ENCODE measurements at places on chromosomes 1 and 21.

DNA sequence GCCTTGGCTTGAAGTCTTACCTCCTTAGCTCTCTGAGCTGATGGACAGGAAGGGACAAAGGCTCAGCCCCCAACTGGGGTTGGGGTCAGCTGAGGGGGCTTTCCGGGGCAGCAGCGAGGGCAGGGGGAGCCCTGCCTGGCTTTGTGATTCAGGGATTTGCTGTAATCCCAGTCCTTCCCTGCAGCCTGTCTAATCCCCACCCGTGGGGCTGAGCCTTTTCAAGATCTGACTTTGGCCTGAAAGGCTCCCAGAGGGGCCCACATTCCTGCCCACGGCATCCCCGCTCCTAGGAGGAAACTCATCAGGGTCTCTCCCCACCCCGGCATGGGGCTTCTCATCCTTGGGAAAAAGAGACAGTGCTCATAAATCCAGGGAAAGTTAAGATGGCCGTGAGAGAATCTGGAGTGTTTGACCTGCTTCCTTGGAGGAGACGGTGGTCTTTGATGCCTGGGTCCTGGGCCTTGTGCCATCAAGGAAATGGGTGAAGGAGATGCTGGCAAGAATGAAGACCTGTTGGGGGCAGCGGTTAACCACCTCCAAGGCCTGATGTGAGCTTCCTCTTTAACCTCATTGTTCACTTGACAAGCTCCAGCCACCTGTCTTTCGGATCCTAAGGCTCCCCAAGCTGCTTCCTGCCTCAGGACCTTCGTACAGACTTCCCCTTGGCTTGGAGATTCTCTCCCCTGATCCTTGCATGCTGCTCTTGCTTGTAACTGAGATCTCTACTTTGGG lies 83.1 kb upstream of the WNT4 start:
- no peak for DNase-seq

- DNase-seq: peak; percentile 55
Measured at GRCh38 chr1:35505911-35506798, 51.0 kb downstream of the KIAA0319L start.

DNA sequence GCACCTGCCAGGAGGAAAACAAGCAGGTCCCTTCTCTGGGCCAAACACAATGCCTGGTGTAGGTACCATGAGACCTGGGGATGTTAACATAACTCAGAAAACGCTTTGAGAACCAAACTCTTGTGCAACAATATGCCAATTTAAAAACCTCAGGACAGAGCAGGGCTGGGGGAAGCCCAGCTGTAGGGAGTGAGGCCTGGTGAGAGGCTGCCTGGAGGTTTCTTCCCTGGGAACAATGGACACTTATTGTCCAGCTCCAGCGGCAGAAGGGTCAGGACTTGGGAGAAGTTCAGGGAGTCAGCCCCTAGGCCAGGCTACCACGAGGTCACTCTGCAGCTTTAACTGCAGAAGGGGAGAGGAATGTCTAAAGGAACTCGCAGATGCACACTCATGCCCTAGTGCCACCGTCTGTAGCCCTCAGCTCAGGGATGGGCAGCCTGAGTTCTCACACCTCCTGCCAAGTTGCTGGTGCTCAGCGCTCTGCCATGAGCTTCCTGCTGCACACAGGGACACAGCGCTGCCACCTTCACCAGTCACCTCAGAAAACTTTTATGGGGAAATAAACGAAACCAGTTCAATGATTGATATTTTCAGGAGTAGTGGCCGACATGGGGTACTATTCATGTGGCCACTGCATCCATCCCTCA lies 8.5 kb downstream of the GPR157 start:
- no peak for DNase-seq

GRCh38 chr1:79787631-79788030 lies 781.1 kb upstream of the ADGRL4 start:
- DNase-seq: no peak

GRCh38 chr1:41641941-41642527 lies 157.6 kb upstream of the EDN2 start:
- DNase-seq: no peak

DNA sequence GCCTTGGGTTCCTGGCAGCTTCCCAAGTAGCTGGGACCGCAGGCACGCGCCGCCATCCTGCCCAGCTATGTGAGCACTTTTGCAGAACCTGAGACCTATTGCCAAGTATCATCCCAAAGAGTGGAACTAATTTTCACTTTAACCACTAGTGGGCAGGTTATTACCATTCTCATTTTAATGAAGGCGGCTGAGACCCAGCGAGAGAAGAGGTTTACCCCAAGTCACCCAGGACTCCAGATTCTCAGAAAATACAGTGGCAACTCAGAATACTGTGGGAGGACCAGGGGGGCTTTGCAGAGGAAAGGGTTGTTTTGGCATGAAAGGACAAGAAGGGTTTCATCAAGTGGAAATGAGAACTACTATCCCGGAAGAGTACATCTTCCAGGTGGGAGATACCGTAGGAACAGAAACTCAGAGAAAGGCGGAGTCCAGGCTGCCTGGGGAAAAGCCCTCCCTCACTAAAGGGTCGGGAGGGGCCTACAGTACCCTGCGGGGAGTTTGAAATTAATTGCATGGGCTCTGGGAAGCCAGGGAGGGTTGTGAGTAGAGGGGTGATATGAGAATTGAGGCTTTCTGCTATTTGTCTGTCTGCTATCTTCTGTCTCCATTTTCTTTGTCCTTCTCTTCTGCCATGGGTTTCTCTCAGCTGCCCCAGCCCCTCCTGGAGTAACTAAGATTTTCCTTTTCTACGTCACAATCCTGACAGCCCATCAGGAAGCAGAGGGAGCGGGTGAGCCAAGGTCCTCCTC lies 7.2 kb upstream of the SEMA4A start:
- peak; percentile 79 for DNase-seq

- no peak for DNase-seq
Measured at GRCh38 chr1:162772571-162773154, 17.8 kb upstream of the HSD17B7 start.

GRCh38 chr1:229819091-229819490 lies 193.0 kb downstream of the URB2 start:
- no peak for DNase-seq

DNA sequence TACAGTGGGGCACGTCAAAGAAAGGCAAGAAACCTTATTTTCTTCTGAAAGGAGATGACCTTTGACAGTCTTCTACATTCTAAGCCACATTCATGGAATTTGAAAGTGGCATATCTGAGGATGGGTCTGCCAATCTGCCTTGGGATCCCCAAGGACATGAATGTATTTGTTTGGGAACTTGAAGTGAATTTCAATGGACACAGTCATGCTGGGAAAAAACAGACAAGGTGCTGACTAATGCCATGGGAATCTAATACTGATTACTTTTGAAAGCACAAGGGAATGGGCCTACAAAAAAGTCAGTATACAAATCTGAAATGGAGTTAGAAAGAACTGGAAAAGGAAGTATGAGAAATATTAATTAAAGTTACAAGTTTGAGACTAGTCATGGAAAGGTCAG lies 128.8 kb downstream of the KCNJ6 start:
- no peak for DNase-seq

GRCh38 chr1:93615582-93616150 lies 66.0 kb downstream of the BCAR3 start:
- DNase-seq: peak; percentile 65

DNA sequence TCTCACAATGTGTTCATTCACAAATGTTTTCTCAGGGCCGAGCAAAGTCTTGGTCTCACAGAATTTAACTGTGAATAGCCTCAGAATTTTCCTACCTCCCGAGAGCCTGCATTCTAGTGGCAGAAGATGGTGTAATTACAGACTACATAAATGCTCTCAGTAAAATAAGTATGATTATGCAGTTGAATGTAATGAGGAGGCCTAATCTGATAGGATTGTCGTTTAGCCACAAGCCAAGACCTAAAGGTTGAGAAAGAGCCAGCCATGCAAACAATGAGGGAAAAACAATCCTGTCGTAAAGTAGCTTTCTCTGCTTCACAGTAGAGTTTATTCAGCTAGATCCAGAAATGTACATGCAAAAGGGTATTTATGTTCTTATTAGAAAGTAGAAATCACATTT lies 607.8 kb upstream of the B3GALT2 start:
- no peak for DNase-seq

DNA sequence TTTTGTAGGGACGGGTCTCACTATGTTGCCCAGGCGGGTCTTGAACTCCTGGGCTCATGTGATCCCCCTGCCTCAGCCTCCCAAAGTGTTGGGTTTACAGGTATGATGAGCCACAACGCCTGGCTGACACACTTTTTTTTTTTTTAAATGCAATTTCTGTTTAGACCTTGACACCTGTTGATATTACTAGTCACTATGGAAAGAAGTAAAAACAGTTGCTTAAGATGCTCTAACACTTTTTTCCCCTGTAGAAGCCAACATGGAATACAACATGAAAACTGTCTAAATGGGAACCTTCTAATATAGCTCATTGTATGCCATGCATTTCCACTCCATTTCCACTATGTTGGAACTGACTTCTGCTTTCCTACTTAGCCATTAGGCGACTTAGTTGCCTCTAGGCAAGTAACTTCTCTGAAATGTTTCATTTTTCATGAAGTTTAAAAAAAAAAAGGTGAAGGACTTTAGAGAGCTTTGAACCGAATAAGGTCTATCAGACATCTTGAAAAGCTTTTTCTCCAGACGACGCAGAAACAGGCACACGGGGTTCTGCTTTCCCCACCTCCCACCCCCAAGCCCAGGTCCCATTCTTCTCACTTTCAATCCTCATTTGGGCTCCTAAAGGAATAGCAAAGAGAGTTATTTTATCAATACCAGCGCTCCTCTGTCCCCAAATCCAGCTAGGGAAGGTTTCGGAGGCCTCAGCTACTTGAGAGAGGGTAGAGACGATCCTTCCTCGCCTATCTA lies 648 bp upstream of the DR1 start:
- no peak for DNase-seq

GRCh38 chr1:168138134-168138533 lies 1.4 kb upstream of the GPR161 start:
- DNase-seq: no peak

DNA sequence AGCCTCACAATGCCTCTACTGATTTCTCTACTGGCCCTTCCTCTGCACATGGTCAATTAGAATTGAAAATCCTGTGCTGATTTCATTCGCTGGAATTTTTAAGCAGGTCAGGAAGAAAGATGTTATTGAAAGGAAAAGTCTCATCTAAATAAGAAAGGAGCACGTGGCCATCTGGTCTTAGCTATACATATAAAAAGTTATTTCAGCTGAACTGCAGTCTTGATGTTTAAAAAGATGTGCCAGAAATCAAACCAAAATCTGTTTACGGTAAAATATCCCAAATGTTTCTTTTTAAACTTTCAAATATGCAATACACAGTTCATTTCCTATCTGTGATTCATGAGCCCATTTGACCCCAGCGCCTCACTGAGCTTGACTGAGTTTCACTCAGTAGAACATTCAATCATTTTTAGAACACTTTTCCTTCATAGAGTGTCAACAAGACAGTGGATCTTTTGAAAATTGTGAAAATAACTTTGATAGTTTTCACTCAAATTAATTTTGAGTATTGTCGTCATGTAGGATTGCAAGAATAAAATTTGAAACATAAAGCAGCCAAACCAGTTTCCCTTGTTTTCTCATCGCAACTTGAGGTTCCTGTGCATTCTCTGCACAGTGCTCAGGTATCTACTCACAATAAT lies 293.6 kb downstream of the PTPRC start:
- no peak for DNase-seq

DNA sequence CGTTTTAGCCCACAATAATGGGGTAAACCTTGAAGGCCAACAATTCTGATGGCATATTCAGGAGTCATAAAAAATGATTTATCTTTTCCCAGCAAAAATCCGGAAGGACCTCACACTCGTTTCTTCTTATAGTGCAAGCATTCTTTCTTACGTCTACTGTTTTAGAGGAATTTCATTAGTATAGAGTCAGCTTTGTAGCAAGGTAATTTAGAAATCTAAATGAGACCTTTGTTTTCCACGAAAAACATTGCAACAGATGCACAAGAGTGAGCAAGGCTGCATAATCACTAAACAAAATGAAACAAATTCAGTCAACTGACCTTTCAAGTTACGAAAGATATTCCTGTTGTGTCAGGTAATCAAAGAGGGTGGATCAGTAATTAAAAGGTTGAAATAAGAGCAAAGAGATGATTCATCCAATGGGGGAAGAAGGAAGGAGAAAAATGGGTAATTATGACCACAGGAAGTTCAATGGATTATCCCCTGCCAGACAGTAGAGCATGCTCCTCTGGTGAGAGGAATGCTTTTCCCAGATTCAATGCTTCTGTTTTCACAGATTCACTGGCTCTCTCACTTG lies 560 bp upstream of the CSDE1 start:
- DNase-seq: no peak

DNA sequence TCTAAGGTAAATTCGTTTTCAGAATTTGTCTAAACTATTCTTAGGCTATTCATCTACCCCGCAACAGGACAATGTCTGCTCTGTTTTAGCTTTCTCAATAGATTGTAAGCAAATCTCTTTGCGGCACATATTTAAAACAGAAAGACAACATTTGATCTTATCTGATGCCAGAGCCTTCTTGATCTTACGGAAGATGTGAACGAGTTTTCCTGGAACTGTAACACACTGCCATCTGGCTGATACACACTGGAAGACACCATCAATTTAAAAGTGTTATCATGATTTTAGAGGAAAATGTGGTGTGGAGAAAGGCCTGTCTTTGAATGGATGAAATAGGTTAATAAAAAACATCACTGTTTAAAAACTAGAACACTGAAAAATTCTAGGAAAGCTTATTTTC lies 36.1 kb downstream of the COA6 start:
- no peak for DNase-seq

DNA sequence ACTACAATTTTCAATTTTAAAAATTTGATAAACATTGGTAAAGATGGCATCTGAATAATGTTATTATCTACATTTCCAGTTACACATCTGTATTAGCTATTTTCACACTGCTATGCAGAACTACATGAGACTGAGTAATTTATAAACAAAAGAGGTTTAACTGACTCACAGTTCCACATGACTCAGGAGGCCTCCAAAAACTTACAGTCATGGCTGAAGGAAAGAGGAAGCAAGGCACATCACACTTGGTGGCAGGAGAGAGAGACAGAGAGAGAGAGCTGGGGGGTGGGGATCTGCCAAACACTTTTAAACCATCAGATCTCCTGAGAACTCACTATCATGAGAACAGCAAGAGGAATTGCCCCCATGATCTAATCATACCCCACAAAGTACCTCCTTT lies 850.0 kb downstream of the LTN1 start:
- no peak for DNase-seq

- peak; percentile 15 for DNase-seq
Measured at GRCh38 chr1:86616871-86617270, 70.0 kb downstream of the CLCA4 start.
